RPMI7951 (cell line): ENCODE measurements at places on chromosomes 11 and 22.

DNA sequence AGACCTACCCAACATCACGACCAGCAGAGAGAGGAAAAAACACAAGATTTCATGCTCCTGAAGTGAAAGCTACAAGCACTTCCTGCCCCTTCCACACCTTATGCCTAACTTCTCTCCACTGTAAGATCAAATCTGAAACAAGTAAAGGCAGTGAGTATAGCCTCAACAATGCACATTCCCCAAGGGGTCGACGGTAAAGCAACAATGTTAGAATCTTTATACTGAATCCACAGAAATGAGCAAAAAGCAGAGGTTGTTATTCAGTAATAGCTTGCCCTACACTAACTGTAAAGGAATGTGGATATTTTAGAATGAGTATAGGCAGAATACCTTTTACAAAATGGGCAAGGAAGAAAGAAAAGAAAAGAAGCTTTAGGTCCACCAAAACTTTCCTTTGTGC, 15.6 kb downstream of the ARFGAP3 start:
- DNase-seq, result no peak

- DNase-seq, result no peak
These were observed 53.1 kb upstream of the GRK2 start for GRCh38 chr11:67213178-67213621.

DNA sequence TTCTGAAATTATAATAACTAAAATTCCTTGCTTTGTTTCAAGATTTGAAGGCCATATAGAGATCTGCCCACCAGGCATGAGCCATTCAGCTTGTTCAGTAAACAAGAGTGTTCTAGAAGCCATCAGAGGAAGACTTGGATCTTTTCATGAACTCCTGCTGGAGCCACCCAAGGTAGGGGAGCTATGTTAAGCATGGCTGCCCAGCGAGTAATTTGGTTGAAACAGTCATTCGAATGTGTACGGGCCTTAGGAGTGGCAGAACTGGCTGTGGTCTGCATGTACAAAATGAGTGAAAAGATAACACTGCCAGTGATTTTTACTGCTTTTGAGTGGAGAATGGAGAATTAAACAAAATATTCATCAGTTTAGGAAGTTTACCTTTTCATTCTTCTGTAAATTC, 103.7 kb downstream of the PPP6R3 start:
- no peak for DNase-seq

DNA sequence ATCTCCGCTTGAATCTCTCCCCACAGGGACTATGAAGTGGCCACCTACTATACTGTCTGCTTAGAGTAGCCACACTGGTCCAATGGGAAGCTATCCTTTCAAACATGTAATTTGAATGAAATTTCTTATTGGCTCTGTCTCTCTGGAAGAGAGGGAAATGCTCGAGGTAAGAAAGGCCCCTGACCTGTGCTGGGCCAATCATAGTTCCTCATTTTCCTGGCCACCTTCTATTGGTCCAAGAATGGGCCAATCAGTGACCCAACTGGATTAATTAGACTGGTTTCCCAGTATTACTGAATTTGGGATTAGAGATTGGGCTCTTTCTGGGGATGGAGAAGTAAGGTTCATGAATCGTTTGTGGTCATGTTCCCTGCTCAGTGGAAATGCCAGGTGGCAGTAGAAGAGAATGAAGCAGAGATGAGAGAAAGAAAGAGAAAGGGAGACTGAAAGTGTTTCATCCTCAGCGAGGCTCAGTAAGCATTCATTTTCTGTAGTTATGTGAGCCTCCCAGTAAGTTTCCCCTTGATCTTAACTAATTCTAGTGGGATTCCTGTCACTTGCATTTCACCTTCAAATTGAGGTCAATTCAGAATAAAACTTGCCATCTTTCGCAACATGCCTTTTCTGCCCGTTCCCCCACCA, 8.4 kb upstream of the MMP20 start:
- DNase-seq, result no peak
